Hematopoietic multipotent progenitor cell treated with erythropoietin and hydrocortisone succinate and interleukin-3 and kit ligand, for 6 days (in vitro differentiated cells): ENCODE measurements at places on chromosomes 11 and 22.

- no peak for DNase-seq
Observed at GRCh38 chr11:63510360-63511047, 4.6 kb downstream of the LGALS12 start.

GRCh38 chr11:104734998-104735397 is 163.3 kb downstream of the CASP12 start:
- no peak for DNase-seq

DNA sequence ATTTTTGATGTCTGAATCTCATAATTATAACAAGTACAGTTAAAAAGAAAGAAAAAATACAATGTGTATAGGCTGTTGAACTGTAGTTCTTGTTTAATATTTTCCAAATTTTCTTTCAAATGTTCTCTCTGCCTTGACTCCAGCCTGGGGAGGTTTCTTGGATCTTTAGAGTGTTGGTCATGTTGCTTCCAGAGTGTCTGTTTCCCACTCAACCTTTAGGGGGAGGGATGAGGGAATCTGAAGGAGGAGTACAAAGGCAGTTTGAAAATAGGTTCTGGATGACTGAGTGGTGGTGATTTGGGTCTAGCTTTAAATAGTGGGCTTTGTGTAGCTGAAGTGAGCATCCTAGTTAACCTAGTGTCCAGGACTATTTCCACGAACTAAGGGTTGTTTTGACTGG is 2.0 kb downstream of the CTNND1 start:
- DNase-seq, result no peak

DNA sequence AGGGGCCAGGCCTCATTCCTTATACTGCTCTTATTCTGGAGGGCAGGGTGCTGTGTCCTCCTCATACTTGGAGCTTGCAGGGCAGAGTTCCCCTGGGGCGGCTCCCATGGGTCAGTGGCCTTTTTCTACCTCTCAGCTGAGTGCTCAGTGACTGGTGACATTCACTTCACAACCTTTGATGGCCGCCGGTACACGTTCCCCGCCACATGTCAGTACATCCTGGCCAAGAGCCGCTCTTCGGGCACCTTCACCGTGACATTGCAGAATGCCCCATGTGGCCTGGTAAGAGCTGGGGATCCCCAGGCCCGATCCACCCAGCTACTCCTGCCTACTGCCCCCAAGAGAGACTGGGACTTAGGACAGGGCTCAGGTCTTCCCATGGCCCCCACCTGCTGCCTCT is 14.5 kb downstream of the OTOG start:
- DNase-seq, result no peak

- no peak for DNase-seq
Observed at GRCh38 chr11:44758983-44759382, 32.2 kb downstream of the TSPAN18 start.

GRCh38 chr11:127651175-127651887 is 650.8 kb upstream of the KIRREL3 start:
- no peak for DNase-seq

- DNase-seq, result no peak
Observed at GRCh38 chr11:15945726-15946125, 410.6 kb downstream of the SOX6 start.

- no peak for DNase-seq
Observed at GRCh38 chr11:62774407-62774806, 3.2 kb downstream of the TAF6L start.

- DNase-seq, result peak; percentile 33
Observed at GRCh38 chr11:43021466-43021865, 290.3 kb upstream of the API5 start.

DNA sequence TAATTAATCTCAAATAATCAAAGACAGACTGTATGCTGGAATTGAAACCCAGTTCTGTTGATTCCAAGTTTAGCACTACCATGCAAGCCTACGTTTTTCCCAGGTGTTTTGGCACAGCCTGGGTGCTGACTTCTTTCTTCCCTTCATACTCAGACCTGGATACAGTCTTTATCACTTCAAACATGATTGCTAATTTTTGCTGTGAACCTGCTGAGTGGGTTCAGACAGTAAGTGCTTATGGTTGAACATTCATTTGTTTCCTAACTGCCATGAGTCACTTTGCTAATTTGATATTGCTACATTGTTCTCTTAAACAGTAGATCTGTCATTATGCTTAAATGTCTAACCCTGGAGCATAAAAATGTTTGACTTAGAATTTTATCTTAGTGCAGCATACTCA is 12.2 kb downstream of the PAAF1 start:
- DNase-seq, result no peak

- DNase-seq, result no peak
Observed at GRCh38 chr11:120375076-120375475, 38.9 kb downstream of the ARHGEF12 start.

GRCh38 chr11:134612140-134613030 is 200.3 kb upstream of the B3GAT1 start:
- no peak for DNase-seq

- DNase-seq, result peak; percentile 94
Observed at GRCh38 chr11:57644748-57645688, 4.7 kb downstream of the YPEL4 start.

DNA sequence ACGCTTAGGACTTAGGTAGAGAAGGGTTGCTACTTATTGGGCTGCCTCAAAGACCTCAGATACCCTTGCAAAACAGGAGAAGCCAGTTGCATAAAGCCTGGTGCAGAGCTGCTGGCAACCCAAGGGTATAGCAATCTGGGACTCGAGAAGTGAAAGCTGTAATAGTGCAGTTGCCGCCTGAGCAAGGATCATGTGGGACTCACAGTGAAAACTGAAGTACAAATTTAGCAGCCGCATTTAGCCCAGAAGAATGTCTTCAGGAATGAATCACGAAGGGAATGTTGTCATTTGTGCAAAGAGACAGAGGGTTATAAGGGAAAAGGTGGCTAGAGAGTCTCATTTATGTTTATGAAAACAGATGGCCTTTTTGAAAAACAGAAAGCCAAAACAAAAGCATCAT is 267.2 kb downstream of the TENM4 start:
- no peak for DNase-seq

DNA sequence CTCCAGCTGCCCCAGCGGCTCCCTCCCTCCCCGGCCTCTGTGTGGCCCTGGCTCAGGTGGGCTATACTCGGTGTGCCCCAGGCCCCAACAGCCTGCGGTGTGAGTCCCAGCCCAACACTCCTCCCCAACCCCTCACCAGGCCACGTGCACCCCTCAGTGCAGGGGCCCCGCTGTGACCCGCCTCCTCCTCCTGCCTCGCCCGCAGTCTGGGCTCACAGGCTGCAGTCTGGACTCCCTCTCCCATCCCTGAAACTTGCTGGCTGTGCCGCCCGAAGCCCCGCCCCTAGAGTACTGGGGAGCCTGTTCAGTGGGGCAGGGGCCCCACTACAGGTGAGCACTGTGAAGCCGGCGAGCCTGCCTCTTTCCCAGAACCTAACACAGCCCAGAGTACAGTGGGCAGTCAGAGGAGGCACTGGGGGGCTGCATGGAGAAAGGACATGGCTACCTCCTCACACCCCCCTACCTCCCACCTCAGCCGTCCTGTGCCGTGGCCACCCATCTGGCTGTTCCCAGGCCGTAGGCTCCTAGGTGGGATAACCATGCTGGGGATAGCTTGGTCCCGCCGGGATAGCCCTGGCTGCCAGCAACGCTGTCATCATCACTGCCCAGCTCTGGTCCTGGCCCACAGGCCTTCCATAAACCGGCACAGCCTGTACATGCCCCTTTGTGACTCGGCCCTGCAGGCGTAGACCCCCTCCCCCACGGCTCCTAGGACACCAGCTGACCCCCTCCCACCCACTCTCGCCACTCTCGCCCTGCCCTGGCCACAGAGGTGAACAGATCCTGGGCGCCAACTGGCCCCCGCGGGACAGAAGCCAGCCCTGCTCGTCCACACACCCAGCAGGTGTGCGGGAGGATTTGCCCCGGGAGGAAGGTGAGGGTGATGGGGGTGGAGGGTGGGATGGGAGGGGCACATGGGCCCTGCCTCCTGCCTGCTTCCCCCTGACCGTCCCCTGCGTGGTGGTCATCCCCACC is 29.7 kb downstream of the CELSR1 start:
- DNase-seq, result no peak

GRCh38 chr11:66281001-66281400 is 3.0 kb downstream of the CNIH2 start:
- no peak for DNase-seq

GRCh38 chr22:33832558-33833151 is 87.6 kb downstream of the LARGE1 start:
- DNase-seq, result no peak

DNA sequence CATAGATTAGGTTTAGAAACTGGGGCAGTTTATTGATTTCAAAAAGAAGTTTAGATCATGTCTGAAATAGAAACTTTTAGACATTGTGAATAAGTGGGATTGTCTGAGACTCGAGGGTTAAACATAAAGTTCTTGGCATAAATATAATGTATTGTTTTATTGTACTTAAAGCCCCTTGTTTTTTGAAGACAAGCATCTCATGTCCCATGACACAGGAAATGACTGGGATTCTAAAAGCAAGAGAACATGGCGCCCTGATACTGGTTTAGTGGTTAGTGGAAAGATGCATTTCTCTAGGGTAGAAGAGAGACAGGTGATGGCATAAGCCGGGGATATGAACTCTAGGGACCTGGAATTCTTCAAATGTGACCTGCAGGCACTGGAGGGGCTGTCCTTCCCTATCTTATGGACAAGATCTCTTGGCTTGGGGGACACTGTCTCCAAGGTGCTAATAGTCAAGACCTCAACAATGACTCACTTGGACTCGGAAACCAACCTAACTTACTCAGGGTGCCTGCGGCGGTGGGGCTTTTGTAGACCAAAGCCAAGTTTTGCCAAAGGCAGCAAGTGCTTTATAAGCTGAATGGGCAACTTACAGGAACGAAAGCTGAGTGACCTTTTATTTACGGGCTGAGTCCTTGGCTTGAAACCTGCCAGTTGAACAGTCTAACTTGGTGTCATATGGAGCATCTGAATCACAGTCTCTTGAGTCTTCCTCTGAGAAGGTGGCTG is 48.2 kb downstream of the UBASH3B start:
- no peak for DNase-seq
